Stimulated activated CD4-positive, alpha-beta T cell treated with anti-CD3 and anti-CD28 coated beads, Interleukin-1b, Interleukin-23, amount 100 ng/mL, for 1 hour (primary cell): ENCODE measurements at places on chromosomes 3 and 15.

- DNase-seq, result no peak
Measured at GRCh38 chr3:188208516-188208981, 54.6 kb downstream of the LPP start.

DNA sequence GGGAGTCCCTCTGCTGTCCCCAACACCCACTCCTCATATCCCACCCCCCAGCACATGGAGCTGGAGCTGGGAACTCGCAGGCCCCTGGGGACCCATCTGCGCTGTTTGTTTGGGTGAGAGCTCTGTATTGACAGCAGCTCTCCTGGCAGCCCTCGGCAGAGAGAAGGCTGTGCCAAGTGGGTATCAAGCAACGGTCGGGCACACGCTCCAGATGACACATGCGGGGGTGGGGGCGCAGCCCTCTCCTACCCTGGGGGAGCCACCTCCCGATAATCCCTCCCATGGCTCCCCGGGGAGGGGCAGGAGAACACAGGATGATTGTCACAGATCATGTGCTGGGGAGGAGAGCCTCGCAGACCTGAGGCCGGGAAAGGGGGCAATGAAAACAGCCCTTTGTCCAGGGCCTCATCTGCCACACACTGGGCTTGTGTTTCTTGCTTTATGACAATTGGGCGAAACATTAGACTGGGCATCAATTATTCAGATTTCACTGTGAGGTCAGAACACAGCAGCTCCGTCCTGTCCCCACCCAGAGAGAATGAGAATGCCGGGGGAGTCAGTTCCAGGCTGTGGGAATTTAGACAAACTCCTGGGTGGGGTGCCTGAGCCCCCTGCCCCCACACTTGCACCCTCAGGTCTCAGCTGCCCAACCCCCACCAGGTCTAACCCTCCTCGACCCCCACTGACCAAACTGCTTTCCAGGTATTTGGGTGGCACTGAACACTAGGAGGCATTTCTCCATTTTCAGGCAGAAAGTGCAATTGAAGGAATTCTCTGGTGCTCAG lies 46.4 kb upstream of the KLF13 start:
- no peak for DNase-seq

GRCh38 chr3:160001148-160001760 lies 12.6 kb downstream of the IL12A start:
- DNase-seq, result no peak

DNA sequence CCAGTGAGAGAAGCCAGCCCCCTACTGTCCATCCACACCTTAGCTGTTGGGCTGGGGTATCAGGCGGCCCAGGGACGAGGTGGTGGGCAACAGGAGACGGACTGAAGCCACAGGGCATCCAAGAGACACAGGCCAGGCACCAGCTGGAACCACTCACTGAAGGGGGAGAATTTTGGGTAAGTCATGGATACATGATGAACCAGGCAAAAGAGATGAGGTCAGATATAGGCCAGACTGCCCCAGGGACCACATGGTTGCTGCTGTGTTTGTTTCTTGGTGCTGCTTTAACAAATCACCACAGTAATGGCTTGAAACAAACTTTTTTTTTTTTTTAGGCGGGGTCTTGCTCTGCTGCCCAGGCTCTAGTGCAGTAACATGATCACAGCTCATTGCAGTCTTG lies 66.4 kb downstream of the SEMA5B start:
- DNase-seq, result no peak

- no peak for DNase-seq
Measured at GRCh38 chr3:31213869-31214486, 318.7 kb upstream of the STT3B start.

DNA sequence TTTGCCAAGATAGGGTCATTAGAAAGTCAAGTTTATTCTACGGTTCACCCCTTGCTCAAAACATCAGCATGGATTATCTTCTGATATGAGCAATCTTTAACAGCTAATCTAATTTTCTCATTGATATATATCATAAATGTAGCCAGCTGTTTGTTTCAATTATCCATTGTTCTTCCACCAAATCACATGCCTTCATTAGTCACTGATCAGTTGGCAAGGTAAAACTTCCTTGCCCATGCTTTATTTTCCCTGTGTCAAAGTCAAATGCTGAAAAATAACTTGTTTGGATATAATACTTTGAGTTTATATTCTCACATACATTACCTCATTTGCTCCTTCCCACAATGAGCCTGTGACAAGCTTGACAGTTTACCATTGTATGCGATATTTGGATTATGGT lies 60.6 kb downstream of the DPH6 start:
- no peak for DNase-seq

- no peak for DNase-seq
Measured at GRCh38 chr3:150147776-150148175, 177.1 kb upstream of the PFN2 start.

GRCh38 chr15:75713338-75713895 lies 769 bp upstream of the CSPG4 start:
- DNase-seq, result no peak

DNA sequence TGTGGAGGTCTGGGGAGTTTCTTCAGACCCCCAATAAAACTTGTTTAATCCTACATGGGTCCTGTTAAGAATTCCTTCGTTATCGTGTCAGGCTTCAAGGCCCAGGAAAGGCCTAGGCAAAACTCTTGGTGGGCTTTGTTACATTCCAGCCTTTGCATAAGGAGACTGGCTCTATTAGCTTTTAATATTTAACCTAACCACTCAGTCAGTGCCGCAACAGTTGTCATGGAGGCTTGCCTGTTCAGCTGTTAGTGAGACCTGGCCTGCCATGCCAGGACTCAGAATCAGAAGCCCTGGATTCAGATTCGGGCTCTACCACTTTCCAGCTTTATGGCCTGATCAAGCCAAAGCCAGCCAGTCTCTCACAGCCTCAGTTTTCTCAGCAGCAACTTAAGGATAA lies 19.6 kb downstream of the EIF1B start:
- no peak for DNase-seq

GRCh38 chr3:141853629-141854168 lies 22.7 kb upstream of the ATP1B3 start:
- no peak for DNase-seq

DNA sequence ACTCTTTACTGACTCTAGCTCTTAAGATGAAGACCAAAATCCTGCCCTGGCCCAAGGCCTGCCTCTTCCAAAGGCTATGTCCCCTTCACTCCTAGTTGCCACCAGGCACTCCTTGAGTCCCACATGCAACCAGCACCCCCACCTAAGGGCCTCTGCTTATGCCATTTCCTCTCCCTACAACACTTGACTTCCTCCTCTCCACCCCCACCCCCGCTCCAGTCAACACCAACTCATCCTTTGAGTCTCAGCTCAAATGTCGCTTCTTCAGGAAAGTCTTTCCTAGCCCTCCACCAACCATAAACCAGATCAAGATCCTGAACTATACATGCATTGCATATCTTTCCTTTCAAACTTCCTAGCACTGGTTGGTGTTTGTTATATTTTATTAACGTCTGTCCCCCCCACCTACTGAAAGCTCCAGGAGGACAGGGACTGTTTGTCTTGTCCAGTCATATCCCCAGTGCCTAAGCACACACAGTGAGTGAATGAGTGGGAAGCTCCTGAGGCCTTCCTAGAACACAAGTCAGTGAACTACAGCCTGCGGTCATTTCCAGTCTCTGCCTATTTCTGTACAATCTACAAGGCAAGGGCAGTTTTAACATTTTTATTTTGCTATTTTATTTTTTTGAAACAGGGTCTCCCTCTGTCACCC lies 7.3 kb downstream of the TBC1D2B start:
- no peak for DNase-seq

DNA sequence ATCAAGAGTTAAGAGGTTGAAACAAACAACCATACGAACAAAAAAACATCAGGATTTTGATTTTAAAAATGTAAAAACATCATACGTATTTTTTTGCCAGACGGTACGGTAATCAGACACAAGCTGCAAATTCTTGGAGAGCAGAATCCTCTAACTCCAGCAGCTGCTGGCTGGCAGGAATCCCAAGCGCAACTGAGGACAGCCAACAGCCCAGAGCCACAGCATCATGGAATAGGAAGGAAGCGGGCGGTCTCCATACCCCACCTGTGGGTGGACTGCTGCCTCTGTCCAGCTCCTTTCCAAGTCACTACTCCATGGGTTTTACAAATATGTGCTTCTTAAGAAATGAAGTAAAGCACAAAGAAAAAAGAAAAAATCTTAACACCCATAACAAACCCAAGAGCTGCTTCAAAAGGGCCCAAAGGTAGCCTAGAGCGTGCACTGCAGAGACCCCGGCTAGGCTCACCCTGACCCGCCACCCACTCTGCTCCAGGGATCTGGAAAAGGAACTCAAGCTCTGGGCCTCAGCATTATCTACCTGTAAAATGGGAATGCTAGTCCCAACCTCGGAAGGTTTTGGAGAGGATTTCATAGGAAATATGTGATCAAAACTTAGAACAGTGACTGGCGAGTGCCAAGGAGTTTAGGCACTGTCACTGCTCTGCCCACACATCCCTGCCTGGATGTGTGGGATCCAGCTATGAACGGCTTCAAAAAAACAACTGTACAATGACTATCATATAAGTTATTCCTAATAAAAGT lies 33.4 kb downstream of the ZXDC start:
- no peak for DNase-seq

DNA sequence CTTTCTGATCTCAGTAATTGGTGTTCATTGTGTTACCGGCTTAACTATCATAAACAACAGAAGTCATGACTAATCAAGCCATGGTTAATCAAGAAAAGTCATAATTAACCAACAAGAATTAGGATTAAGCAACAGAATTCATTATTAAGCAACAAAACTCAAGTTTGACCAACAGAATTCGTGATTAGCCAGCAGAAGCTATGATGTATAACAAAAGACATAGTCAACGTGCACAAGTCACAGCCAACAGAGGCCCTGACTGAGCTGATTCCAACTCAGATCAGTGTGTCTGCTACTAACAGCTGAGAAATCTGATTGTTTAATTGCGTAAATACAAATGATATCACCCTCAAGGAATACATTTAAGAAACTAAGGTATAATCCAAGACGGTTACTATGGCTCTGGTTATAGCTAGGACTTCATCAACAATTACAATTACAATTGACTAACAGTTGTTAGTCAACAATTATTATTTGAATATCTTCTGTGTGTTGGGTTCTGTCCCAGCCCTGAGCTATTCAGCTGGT lies 67.7 kb downstream of the RARB start:
- DNase-seq, result no peak

GRCh38 chr3:158819282-158819681 lies 17.4 kb downstream of the MFSD1 start:
- no peak for DNase-seq

GRCh38 chr15:87557881-87558280 lies 698.7 kb downstream of the NTRK3 start:
- DNase-seq, result no peak

DNA sequence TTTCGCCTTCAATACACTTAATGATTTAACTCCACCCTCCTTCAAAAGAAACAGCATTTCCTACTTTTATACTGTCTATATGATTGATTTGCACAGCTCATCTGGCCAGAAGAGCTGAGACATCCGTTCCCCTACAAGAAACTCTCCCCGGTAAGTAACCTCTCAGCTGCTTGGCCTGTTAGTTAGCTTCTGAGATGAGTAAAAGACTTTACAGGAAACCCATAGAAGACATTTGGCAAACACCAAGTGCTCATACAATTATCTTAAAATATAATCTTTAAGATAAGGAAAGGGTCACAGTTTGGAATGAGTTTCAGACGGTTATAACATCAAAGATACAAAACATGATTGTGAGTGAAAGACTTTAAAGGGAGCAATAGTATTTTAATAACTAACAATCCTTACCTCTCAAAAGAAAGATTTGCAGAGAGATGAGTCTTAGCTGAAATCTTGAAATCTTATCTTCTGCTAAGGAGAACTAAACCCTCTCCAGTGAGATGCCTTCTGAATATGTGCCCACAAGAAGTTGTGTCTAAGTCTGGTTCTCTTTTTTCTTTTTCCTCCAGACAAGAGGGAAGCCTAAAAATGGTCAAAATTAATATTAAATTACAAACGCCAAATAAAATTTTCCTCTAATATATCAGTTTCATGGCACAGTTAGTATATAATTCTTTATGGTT lies at the start of gene CCR5:
Gene CCR5, plus strand, starts transcription at position 108 of the 680 bp plus-strand sequence. CDS start 1,957 bp downstream, outside the sequence.
- no peak for DNase-seq

- DNase-seq, result no peak
Measured at GRCh38 chr3:52827866-52828376, 2.6 kb downstream of the ITIH4 start.

- no peak for DNase-seq
Measured at GRCh38 chr3:65979731-65980130, 59.0 kb downstream of the MAGI1 start.

DNA sequence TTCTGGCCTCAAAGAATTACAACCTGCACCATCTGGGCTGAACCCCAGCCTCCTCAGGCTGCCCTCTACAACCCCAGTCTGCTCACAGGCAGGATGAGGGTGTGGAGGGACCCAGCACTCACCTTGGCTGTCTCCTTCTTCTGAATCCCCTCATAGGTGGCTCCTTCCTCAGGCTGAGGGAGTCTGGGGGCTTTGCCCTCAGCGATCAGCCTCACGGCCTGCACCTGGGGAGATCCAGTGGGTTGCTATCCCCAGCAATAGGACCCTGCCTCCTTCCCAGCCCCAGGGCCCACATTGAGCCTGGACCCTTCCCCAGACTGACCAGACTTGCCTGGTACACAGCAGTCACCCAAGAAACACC lies 25.1 kb downstream of the ALDH1L1 start:
- DNase-seq, result no peak

GRCh38 chr3:18403061-18403460 lies 22.1 kb downstream of the SATB1 start:
- no peak for DNase-seq

DNA sequence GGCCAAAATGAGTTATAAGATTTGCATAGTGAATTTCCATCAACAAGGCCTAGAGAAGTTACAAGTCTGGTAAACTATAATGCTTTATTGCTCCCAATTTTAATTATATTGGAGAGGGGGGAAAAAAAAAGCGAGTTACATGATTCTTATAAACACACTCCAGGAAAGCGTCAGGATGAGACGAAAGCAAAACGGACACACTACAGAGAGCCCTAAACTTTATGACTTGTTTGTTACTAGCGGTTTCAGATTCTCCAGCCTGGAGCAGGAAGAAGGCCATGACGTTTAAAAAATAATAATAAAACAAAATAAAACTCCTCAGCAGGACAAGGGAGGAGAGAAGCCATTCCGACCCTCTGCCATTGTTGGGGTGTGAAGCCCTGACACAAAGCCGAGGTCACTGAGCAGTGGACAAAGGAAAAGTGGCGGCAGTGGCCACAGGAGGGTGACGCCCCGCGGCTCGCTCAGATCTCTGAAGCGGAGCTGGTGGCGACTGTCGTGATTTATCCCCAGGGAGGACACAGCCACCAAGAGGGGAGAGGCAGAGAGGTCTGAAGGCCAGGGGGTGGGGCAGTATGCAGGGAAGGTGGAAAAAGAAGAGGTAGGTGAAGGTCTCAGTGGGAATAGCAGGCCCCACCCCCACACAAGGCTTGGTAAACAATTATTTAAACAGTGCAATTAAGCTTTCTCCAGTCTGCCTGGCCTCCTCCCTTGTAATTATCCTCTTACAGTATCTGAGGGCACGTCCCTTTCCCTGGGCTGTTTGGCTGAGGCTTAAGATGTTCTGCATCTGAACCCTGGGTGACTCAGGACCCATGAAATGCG lies 45.3 kb downstream of the ADAMTS9 start:
- DNase-seq, result no peak
